ENCODE measurements at places on chromosomes 4 and X. TPM values are rescaled to one million over a fixed set of nuclear protein-coding genes. Genes with fewer than 3 reads are reported as not detected.

GRCh38 chr4:108477527-108478108 is 142.8 kb upstream of the RPL34 start:
- no peak for DNase-seq

SEC31A gene
- total RNA-seq, result 163 TPM

DNA sequence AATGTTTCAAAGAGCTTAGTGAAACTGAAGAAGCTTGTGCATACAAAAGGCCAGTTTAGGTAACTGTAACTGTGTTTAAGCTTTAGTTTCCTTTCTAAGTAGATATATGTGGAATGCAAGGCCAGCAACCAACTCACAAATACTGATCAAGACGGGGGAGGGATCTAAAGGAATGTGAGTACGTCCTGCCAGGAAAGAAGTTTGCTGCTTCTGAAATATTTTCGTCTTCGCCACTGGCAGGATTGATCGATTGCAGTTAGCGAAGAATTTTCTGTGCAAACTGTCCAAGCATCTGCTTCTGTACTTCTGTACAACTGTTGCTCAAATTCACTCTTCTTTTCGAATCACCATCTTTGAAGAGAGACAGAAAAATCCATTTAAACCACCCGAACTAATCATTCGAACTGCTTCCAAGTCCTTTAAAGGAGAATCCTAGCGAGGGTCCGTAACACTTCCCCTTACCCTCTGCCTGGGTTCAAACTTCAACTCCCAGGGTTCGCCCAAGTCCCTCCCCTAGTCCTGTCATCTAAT is 373 bp upstream of the INTS6L start:
- peak; percentile 83 for DNase-seq

UGT8 gene
- total RNA-seq, result 0.62 TPM

PF4V1 gene
- total RNA-seq, result 0.27 TPM

TLR2 gene
- total RNA-seq, result 3.6 TPM

Data from muscle of leg (tissue), 16 donors.